ENCODE measurements at places on chromosomes 2 and 18.

GRCh38 chr2:128754246-128754724 lies 435.6 kb upstream of the HS6ST1 start:
- DNase-seq = peak; percentile 94

DNA sequence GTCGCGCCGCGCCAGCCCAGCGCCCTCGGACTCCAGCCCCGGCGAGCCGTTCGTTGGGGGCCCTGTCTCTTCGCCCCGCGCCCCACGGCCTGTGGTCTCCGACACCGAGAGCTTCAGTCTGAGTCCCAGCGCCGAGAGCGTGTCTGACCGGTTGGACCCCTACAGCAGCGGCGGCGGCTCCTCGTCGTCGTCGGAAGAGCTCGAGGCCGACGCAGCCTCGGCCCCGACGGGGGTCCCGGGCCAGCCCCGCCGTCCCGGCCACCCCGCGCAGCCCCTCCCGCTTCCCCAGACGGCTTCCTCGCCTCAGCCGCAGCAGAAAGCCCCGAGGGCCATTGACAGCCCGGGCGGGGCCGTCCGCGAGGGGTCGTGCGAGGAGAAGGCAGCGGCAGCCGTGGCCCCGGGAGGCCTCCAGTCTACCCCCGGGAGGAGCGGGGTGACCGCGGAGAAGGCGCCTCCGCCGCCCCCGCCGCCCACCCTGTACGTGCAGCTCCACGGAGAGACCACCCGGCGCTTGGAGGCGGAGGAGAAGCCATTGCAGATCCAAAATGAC lies 1.4 kb downstream of the PHLPP1 start:
- DNase-seq = peak; percentile 59

DNA sequence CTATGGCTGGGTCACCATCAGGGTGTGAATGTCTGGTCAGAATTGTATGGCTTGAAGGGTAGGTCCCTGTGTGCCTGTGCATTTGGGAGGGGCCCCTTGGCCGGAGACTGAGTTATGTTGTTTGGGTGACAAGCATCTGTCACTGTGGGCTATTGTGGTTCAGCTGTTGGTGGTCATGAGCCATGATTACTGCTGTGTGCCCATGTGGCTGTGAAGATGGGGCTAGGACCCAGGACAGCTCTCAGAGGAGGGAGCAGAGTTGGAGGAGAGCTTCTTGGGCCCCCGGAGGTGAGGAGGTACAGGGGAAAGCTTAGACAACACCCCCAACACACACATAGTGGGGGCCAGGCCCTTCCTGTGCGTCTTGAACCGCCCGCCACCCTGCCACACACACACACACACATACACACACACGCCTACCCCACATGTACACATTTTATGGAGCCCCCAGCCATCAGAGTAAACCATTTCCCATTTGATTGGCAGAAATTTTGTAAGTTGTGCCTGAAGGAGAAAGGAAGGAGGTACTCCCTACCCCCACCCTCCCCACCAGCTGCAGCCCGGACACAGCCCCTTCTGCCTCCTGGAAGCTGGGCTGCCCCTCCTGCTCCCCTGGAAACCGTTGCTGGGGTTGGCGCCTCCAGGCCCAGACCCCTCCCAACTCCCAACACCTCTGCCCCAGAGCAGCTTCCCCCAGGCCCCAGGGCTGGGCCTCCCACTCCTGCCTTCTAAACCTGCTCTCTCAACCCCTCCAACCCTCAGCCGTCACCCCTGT lies 2.0 kb downstream of the GAREM2 start:
- DNase-seq = no peak

GRCh38 chr2:207203056-207203455 lies 37.3 kb upstream of the KLF7 start:
- no peak for DNase-seq

- DNase-seq = no peak
Measured at GRCh38 chr18:32358075-32358474, 112.6 kb downstream of the GAREM1 start.

GRCh38 chr2:230505162-230505561 lies 89.2 kb downstream of the SP100 start:
- no peak for DNase-seq

DNA sequence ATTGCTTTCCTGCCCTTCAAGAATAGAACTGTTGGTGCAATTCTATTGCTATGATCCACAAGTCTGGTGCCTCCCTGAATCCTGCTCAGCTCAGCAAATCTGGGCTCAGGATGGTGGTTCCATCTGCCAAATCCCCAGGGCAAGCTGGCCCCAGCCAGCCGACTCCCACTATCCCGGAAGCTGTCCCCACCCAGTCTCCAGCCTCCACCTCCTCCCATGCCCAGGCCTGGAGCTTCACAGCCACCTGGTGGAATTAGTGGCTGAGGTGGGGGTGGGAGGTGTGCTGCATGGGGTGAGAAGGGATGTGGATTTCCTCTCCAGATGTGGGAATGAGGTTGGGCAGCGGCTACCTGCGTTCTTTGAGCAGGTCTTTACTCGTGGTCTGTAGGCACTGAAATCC lies 119.3 kb upstream of the SMAD2 start:
- DNase-seq = no peak

GRCh38 chr2:56450047-56450446 lies 266.3 kb downstream of the CCDC85A start:
- DNase-seq = no peak

DNA sequence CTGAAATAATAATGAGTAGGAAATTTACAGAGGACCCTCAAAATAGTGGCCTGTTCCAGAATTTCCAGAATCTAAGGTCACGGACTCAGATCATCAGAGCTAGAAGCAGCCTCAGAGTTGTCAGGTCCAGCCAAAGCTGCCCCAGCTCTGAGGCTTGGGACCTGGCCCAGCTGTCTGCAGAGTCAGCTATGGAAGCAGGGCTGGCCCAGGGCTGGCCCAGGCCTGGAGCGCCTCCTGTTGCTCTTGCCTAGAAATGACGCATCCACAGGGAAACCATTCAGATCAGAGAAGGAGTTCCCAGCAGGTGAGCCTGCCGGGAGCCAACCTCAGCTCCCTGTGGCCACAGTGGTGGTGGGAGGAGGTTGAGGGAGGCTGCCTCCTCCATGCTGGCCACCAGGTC lies 106.7 kb upstream of the ARL4C start:
- DNase-seq = no peak

- DNase-seq = peak; percentile 50
Measured at GRCh38 chr2:210496512-210496911, 20.0 kb upstream of the LANCL1 start.

DNA sequence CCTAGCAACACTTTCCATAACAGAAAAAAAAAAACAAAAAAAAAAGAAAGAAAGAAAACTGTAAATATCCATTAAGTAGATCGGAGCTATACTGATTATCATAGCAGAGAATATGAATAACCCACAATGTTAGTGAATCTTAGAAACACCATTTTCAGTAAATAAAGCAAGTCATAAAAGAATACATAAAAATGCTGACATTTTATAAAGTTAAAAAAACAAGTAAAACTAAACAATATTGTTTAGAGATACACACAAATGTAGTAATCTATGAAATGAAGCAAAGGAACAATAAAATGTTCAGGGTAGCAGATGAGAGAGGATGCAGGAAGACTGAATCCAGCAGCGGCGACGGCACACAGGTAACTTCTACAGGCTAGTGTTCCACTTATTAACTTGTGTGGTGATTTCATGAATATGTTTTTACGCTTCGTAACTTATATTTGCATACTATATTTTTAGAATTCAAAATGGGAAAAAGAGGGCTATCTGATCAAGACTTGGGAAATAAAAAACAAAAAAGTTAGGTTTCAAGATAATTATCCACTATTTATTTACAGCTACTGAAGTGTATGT lies 4.8 kb downstream of the ROCK2 start:
- no peak for DNase-seq

DNA sequence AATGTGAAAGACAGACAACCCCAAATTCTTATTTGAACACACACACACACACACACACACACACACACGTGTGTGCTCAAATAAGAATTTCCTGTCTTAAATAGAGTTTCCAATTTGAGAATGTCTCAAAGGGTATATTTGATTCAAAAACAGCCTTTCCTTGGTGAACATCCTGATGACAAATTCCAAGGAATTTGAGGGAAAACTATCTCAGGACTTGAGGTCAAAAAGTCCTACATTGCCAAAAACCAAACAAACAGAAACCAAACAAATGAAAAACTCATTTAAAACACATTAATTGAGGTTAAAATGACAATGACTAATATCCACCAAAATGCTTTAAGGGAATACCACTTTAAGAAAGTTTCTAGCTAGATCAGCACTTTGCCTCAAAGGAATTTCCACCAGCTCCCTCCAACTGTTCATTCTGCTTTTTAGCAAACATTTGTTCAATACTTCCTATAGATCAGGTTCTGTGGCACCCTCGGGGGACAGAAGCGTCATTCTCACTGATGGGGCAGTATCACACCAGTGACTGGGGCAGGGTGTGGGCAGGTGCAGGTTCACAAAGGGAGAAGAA lies 232.1 kb upstream of the TRIB2 start:
- DNase-seq = no peak

- no peak for DNase-seq
Measured at GRCh38 chr2:72211350-72211749, 63.7 kb upstream of the CYP26B1 start.

- DNase-seq = no peak
Measured at GRCh38 chr2:174027956-174028355, 62.8 kb upstream of the SP3 start.

GRCh38 chr18:9690418-9691188 lies 17.5 kb upstream of the RAB31 start:
- no peak for DNase-seq

GRCh38 chr18:44130376-44130942 lies 550.2 kb upstream of the SETBP1 start:
- peak; percentile 5 for DNase-seq

GRCh38 chr18:907115-907884 lies 2.6 kb downstream of the ADCYAP1 start:
- DNase-seq = no peak

- DNase-seq = no peak
Measured at GRCh38 chr2:122098306-122098705, 342.9 kb downstream of the TSN start.

GRCh38 chr18:32714571-32715148 lies 58.2 kb downstream of the KLHL14 start:
- no peak for DNase-seq

DNA sequence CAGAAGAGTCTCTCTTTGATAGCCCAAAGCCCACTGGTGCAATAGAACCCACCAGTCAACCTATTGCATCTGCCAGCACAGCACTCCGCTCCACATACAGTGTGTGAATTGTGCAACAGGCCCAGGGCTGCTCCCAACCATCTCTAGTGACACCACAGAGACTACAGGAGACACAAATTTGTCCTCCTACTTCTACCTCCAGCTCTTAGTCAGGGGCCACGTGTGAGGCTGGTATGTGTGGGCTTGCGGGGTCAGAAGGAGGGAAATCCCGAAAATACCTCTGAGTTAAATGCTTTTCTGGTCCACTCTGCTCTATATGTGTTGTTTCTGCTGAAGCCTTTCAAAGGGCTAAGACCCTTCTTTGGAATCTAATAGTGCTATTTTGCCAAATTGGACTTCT lies 18.0 kb downstream of the DGUOK start:
- no peak for DNase-seq

- DNase-seq = no peak
Measured at GRCh38 chr2:120863146-120863545, 127.5 kb downstream of the GLI2 start.

GRCh38 chr2:198763793-198764192 lies 693.9 kb downstream of the SATB2 start:
- no peak for DNase-seq

- no peak for DNase-seq
Measured at GRCh38 chr18:79930020-79930642, 21.3 kb downstream of the SLC66A2 start.

GRCh38 chr2:107028661-107029060 lies 142.7 kb upstream of the ST6GAL2 start:
- DNase-seq = no peak

- DNase-seq = no peak
Measured at GRCh38 chr18:52570975-52571374, 231.0 kb downstream of the DCC start.

DNA sequence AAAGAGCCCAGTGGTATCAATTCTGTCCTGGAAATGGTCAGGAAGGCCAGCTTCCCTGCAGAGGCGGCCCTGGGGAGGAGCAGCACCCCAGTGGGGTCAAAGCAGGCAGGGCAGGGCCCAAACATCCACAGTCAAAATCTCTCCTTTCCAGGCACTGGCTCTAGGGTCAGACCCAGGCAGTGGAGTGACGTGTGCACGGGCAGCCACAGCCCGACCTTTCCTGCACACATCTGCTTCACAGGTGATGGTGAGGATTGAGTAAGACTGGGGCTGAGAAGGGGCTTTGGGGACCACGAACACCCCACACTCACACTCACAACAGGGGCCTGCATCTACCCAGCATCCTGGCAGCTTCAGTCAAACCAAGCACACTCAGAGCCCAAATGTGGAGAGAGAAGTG lies 97.8 kb upstream of the GLI2 start:
- DNase-seq = no peak

GRCh38 chr2:44566059-44566458 lies 204.3 kb downstream of the CAMKMT start:
- no peak for DNase-seq

GRCh38 chr2:147232225-147232669 lies 612.6 kb upstream of the ACVR2A start:
- DNase-seq = no peak

- no peak for DNase-seq
Measured at GRCh38 chr2:120632796-120633646, 102.6 kb upstream of the GLI2 start.

GRCh38 chr18:26780520-26781325 lies 84.8 kb downstream of the AQP4 start:
- no peak for DNase-seq

GRCh38 chr18:421247-422155 lies 79.0 kb downstream of the COLEC12 start:
- no peak for DNase-seq

GRCh38 chr2:102892698-102893310 lies 131.0 kb downstream of the TMEM182 start:
- no peak for DNase-seq

- DNase-seq = no peak
Measured at GRCh38 chr18:57107140-57107832, 39.6 kb upstream of the BOD1L2 start.

GRCh38 chr2:145007960-145008263 lies 488.0 kb upstream of the ZEB2 start:
- DNase-seq = no peak

GRCh38 chr2:100730290-100730868 lies 89.6 kb upstream of the NPAS2 start:
- DNase-seq = peak; percentile 29

DNA sequence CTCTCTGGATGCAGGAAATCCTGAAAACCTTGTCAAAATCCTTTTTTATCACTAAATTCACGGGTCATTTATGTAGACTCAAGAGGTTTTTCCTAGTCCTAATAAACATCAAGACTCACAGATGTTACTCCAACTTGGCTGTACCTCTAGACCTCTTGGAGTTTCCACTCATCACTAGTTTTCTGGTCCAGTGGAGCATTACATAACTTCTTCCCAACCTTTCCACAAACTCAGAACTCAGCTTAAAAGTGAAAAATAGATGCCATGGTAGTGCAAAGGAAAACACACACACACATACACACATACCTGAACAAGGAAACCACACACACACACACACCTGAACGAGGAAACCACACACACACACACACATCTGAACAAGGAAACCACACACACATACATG lies 807.2 kb downstream of the LRP1B start:
- DNase-seq = no peak
